IPS-NIHi11 (cell line): ENCODE measurements at places on chromosomes 13 and 19.
A peak's percentile ranks its signal among the peaks of the same experiment; 100 is the strongest.

GRCh38 chr13:46580362-46580839 lies 27.4 kb downstream of the LRCH1 start:
- no peak for DNase-seq

- no peak for DNase-seq
These were observed 68.8 kb downstream of the CHST8 start for GRCh38 chr19:33690378-33691029.

GRCh38 chr19:48513289-48514122 lies 1.9 kb upstream of the LMTK3 start:
- DNase-seq, result peak; percentile 84

DNA sequence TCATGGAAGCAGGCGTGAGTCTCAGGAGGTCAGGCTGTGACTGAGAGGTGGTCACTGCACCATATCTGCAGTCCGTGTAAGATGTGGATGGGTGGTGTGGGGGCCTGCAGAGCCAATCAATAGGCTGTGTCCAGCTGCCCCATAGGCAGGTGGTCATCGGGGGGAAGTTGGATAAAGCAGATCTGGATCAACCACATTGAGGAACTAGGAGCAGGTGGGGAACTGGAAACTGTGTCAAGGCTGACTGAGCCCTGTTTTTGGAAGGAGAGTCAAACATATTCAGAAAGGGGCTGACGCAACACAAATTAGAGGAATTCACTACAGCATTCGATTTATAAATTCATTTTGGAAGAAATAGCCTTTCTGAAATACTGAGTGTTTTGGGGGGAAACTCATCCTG lies 15.0 kb downstream of the CLEC4M start:
- no peak for DNase-seq

DNA sequence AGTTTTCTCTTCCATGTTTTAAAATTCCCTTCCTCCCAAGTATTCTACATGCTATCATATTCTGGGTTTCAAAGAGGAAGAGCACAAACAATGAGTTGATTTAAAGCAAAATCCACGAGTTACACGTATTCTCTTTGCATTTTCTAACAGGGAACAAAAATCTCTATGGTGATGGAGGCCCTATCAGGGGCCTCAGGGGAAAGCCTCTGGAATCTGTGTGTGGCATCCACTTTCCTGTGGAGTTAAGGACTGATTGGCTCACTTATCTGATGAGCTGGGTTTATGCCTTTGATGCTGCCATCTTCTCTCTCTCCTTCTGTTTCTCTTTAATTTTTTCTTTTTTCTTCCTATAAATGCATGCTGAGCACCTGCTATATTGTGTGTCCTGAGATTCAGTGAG lies 14.8 kb downstream of the OLFM4 start:
- peak; percentile 18 for DNase-seq
